ENCODE measurements at places on chromosomes 13 and 19.

- DNase-seq = no peak
Observed at GRCh38 chr13:23488442-23488841, 54.9 kb upstream of the SACS start.

DNA sequence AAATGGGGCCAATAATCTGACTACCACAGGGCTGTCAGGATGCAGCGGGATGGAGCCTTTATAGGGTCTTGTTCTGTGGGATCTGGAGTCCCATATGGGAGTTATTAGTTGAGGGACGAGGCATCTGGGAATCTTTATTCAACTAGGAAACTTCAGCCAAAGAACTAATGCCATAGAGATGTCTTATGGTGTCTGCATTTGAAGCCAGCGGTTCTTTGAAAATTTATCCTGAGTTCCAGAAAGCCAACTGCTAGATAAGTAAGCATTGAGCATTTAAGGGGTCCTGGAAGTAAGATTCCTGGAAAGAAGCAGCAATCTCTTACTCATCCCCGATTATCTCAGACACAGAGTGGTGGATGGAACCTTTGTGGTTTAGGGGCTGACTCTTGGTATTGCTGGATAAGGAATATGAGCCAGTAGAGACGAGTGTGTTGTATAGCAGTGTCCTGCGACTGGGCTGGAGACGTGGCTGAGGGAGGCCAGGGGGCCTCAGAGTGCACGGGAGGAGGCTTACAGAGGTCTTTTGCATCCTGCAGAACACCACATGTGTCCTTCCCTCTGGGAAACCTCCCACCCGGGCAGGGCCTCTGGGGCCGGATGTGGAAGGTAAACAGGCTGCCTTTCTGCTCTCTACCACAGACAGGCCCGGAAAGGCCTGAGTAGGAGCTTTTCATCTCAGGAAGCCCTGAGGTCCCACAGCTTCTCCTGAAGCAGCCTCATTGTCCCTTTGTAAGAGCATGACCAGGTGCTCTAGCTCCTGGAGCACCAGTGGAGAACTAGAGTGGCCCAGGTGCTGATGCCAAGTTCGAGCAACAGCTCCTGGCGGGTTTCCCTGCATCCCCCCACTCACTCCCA lies 28.8 kb downstream of the ACTN4 start:
- DNase-seq = no peak

DNA sequence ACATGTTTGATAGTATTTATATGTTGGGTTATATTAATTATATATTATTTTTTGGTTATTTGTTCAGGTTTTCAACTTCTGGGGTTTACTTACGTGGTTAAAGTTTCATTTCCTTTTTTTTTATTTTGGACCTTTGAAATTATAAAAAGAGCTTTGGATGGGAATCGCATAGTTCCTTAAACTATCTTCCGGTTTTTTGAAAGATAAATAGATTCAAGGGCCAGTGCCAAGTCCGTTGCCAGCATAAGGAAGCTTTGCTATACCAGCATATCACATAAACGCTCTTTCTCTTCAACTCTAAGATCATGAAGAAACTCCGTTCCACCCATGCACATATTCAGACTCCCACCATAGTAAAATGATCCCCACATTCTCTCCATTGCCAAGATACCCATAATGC lies 7.4 kb upstream of the OXGR1 start:
- DNase-seq = no peak

DNA sequence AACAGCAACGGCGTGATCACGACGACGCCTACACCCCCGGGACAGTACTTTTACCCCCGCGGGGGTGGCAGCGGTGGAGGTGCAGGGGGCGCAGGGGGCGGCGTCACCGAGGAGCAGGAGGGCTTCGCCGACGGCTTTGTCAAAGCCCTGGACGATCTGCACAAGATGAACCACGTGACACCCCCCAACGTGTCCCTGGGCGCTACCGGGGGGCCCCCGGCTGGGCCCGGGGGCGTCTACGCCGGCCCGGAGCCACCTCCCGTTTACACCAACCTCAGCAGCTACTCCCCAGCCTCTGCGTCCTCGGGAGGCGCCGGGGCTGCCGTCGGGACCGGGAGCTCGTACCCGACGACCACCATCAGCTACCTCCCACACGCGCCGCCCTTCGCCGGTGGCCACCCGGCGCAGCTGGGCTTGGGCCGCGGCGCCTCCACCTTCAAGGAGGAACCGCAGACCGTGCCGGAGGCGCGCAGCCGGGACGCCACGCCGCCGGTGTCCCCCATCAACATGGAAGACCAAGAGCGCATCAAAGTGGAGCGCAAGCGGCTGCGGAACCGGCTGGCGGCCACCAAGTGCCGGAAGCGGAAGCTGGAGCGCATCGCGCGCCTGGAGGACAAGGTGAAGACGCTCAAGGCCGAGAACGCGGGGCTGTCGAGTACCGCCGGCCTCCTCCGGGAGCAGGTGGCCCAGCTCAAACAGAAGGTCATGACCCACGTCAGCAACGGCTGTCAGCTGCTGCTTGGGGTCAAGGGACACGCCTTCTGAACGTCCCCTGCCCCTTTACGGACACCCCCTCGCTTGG lies 966 bp downstream of the JUNB start:
- peak; percentile 60 for DNase-seq

DNA sequence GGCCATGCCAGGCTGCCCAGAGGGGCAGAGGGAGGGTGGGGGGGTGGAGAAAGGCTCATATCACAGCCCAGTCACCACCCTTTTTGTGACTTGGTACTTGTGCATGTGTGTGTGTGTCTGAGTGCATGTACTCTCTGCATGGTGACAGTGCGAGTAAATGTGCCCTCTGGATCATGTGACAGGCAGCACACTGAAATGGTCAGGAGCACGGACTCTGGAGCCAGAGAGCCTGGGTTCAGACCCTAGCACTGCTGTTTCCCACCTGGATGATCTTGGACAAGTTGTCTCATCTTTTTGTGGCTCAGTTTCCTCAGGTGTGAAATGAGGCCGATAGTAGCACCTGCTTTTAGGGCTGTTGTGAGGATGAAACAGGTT lies 2.0 kb downstream of the CIC start:
- DNase-seq = no peak

DNA sequence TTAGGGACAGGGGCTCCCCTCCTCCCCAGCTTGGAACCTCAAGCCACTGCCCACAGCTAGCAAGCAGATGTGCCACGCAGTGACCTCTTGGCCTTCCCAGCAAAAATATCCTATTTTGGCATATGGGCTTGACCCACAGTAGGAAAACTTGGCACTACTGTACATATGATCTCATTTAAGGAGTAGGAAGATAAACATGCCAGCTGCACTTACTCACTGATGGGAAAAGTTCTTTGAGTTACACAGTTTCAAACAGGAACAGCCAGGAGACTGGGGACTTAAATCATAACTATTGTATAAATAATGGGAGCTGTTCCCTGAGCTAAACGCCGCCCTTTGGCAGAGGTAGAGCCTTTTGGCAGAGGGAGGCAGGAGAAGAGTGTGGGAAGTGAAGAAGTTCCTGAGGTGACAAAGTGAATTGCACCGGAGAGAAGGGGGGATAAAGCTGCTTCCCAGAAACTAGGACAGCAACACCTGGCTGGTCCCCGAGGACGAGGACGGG lies 6.1 kb downstream of the SACS start:
- DNase-seq = peak; percentile 52

DNA sequence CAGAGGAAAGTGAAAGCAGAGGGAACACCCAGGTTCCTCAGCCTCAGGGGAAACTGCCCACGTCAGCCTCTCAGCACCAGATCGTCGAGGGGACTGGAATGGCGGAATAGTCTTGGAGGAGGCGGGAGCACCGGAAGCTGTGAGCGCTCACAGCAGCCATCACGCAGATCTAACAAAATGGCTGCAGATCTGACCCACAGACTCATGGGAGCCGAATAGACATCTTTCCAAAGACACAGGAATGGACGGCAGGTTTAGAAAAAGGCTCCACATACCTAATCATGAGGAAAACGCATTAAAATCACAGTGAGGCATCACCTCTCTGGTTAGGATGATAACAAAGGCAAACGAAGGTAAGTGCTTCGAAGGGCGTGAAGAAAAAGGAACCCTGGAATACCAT lies 11.8 kb upstream of the LILRA2 start:
- DNase-seq = no peak

DNA sequence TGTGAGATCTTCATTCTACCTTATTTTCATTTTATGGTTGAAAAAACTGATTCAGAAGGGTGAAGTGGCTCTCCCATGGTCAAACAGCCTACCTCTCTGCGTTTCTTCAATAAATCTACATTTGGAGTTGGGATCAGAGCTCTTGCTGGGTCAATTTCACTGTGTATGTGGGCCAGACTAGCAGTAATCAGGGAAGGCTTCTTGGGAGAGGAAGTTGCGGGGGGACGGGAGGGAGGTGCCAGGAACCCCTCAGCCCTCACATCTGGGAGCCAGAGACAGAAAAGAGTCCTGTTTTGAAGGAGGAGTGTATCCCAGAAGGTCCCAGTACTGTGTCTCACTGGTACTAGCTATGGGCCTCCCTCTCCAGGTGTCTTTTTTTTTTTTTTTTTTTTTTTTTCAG lies 934 bp downstream of the KXD1 start:
- no peak for DNase-seq

- DNase-seq = no peak
Observed at GRCh38 chr19:50328224-50328872, 829 bp downstream of the KCNC3 start.

- DNase-seq = no peak
Observed at GRCh38 chr19:23378948-23379347, 16.3 kb downstream of the ZNF91 start.

DNA sequence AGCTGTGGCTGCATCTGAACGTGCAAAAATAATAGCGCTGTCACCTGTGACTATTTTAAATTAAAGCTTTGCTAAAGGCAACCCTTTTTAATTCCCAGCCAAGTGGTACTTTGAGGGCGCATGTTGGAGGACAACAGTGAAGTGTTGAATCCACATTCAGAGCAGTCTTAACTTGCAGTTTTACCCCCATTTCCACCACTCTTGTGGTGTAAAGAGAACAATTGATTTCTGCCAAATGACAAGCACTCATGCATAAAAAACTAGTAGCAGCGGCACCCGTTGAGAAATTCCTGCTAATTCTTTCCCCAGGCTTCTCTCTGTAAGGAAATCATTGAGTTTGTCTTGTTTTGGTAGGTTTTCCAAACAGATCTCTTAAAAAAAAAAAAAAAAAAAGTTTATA lies 1033.3 kb downstream of the EFNB2 start:
- DNase-seq = no peak

Measured in head of caudate nucleus (tissue), 42 donors.